CD8-positive, alpha-beta memory T cell (primary cell): ENCODE measurements at places on chromosomes 11 and 22.

DNA sequence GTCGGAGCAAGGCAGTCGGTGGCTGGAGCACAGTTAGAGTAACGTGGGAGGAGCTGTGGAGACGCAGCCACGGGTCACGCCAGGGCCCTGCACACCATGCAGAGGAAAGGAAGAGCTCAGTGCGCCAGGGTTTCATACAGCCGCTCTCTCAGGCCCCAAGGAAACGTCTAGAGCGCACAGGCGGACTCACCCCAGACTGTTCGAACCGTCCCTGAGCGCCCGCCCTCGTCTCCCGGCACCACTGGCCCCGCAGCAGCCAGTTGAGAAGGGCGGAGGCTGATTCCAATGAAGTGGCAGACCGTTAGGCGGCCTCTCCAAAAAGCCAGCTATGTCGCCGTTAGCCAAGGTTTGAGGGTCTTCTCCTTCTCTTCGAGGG lies 483 bp upstream of the HYLS1 start:
- peak; percentile 62 for DNase-seq

GRCh38 chr11:69865707-69866106 lies 46.5 kb upstream of the FGF3 start:
- no peak for DNase-seq

GRCh38 chr11:120125024-120125423 lies 12.9 kb downstream of the TRIM29 start:
- no peak for DNase-seq

- no peak for DNase-seq
Measured at GRCh38 chr11:6604790-6605189, 1.2 kb downstream of the ILK start.

- DNase-seq, result no peak
Measured at GRCh38 chr22:43535336-43535735, 123.5 kb downstream of the MPPED1 start.

DNA sequence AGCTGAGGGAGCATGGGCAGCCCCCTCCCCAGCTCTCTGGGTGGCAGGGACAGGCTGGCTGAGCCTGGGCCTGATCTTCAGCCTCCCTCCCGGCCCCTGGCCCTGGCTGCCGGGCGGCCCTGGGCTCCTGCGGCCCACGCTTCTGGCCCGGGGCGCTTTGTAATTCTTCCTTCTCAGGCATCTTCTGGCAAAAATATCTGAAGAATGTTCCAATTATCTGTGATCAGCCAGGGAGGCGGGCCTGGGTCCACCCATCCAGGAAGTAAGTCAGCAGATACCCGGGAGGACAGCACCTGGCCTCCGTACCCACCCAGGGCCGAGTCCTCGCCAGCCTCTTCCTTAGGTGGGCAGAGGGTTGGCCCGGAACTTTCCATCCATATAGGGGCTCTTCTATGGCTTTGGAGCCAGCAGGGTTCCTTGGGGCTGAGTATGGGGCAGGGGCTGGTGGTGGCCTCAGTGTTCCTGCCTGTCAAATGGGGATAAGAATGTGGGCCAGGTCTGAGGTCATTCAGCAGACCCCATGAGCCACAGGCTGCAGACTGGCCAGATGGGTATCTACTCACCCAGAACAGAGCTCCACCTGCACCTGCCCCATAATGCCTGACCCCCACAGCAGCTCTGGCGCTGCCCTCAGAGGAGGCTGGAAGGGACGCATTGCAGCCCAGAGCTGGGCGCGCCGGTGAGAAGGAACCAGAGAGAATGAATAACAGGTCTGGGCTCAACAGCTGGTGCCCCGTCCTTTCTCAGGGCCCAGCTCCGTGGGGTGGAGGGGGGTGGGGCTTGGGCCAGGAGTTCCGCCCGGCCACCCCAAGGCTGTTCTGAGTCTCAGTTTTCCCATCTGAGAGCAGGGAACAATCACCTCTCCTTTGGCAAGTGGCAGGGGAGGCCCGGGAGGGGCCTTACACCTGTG lies 16.2 kb downstream of the WNT7B start:
- DNase-seq, result no peak

GRCh38 chr11:44752713-44753112 lies 26.0 kb downstream of the TSPAN18 start:
- DNase-seq, result no peak

DNA sequence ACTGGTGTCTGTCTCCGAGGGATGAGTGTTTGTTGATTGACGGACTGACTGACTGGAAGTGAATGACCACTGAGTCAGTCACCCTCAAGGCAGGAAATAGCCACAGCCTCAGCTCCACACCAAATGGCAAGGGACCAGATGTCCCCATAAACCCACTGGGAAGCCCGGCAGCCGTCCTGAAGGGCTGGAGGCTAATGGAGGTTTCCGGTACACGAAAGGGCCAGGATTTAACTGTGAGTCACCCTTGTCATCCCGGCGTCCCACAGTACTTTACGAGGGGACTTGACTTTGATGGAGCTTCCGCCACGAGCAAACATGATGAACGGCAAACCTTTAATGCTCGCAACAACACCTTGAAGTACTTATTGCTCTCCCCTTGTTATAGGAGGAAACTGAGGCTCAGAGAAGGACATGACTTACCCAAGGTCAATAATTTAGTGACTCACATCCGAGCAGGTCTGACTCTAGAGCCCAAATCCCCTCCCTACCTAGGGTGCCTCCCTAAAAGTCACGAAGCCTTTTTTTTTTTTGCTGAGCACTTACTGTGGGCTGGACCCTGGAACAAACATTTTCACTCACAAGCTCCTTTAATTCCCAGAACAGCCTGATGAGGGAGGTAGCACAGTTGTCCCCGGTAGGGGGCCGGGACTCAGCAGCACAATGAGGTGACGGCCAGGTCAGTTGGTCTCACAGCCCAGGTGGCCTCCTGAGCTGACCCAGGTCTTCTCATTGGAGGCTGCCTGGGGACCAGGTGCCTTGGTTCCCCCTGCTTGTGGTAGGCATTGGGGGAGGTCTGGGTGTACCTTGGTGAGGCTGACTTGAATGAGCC lies 25.2 kb upstream of the GCAT start:
- no peak for DNase-seq

DNA sequence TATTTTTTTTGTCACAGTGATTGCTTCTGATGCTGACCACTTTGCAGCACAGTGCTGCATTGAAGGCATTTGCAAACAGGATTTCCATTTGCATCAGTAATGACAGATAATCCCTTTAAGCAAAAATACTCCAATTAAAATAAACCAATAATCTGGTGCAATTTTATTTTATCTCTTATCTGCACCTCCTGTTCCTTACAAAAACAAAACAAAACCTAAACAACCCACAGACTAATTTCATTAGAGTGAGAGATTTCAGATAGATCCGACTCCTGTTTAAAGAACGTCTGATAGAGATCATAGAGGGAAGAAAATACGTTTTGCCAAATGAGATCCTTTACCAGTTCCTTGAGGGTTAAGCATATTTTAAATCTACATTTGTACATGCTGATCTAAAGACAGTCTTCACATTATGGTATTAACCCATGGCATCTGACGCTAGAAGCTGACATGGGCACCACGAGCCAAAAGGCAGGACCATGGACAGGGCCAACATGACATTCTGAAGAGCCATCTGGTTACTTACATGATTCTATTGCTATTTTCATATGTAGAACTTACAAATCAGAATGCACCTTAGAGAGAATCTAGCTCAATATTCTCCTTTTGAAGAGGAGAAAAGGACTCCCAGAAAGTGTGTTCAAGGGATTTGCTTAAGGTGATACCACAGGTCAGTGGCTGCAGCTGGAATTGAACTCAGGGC lies 286.2 kb upstream of the NARS2 start:
- no peak for DNase-seq

GRCh38 chr11:17714870-17715269 lies 4.5 kb upstream of the MYOD1 start:
- DNase-seq, result no peak

GRCh38 chr11:132131047-132131446 lies 760.6 kb downstream of the NTM start:
- DNase-seq, result no peak

GRCh38 chr11:69000391-69000790 lies 12.7 kb downstream of the MRGPRF start:
- DNase-seq, result no peak

- no peak for DNase-seq
Measured at GRCh38 chr11:11882539-11882938, 40.8 kb downstream of the USP47 start.

DNA sequence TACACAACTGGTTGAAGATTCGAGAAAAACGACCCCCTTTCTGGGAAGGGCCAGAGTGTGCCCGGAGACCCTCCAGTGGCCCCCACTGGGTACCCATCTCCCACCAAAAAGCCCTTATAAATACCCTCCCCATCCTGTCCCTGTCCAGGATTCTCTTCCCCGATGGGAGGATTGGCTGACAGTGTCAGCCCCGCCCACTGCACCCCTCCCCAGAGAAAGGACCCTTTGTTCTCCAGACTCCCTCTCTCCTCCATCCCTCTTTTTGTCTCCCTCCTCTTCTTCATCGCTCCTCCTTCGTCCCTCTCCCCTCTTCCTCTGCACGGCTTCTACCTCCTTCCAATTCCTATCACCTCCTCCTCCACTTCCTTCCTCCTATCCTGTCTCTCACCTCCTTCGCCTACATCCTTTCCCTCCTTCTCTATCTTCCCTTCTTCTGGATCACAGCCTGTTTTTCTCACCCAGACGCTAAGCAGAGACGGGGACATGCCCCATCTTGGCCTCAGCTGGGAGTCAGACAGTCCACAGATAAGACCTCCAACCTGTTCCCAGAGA lies 13.3 kb upstream of the MEN1 start:
- no peak for DNase-seq

GRCh38 chr11:66346476-66347424 lies 679 bp downstream of the B4GAT1 start:
- DNase-seq, result no peak

GRCh38 chr11:74443071-74443864 lies 24.1 kb downstream of the KCNE3 start:
- no peak for DNase-seq

DNA sequence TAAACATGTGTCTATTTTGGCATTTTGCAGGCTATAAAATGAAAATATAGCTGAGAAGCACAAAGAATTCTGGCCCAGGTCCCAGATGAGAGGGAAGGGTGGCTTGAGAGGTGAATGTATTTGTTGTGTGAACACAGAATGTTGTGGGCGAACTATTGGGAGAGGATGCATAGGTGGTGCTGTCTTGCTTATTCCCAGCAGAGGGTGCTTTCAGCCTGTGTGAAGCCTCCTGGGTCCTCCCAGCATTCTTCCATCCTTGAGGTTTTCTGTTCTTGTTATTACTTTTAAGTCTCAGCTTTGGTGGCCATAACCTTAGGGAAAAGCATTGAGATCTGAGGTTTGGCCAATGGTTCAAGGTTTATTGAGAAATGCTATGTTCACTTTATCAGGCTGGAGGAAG lies 108.7 kb upstream of the SNX19 start:
- no peak for DNase-seq

DNA sequence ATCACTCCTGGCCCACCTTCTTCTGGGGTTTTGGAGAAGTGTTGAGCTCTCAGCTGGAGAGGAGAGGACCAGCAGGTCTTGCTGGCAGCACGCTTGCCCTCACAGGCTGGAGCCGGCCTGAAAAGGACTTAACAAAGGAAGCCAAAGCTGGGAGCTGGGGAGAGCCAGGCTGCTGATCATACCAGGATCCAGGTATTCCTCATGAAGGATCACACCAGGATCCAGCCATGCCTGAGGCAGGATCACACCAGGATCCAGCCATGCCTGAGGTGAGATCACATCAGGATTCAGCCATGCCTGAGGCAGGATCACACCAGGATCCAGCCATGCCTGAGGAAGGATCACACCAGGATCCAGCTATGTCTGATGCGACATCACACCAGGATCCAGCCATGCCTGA lies 17.0 kb downstream of the MRGPRD start:
- DNase-seq, result no peak

- DNase-seq, result no peak
Measured at GRCh38 chr22:37171662-37172061, 16.4 kb downstream of the C1QTNF6 start.

DNA sequence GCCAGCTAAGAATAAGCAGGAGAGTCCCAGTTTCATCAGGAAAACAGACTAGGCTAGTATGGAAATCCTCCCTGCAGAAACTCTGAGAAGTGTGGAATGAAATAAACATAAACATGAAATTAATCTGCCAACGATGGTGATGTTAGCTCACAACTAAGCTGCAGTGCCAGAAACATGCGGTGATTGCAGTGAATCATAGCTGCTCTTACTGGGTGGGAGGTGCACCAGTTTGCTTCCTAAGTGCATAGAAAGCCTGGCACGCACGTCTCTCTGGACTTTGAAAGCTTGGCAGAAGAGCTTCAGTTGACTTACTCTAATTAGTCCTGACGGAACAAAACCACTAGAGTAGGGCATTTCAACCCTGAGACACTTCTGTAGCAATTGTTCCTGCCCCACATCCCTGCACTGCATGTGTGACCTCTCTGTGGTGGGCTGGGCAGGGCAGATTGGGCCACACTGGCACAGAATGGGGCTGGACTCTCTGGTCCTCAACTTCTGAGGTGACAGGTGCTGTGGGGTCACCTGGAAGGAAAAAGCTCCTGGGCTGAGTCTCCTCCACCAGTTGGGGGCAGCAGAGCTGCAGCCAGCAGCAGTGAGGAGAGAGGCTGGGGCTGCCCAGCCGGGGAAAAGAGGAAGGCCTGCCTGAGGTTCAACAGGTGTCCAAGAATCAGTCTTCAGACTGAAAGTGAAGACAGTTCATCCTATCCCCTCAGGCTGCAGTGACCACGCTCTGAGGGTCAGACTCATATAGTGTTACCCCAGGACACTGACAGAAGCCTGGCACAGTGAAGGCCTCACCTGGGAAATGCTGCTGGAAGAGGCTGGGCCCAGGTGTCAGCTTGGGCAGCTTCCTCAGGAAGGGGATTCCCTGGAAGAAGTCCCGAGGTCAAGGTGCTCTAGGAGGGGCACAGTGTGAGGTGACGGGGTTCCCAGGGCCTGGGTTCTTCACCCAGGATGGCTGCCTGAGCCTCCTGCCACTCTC lies 40.5 kb downstream of the GGTLC2 start:
- DNase-seq, result no peak

DNA sequence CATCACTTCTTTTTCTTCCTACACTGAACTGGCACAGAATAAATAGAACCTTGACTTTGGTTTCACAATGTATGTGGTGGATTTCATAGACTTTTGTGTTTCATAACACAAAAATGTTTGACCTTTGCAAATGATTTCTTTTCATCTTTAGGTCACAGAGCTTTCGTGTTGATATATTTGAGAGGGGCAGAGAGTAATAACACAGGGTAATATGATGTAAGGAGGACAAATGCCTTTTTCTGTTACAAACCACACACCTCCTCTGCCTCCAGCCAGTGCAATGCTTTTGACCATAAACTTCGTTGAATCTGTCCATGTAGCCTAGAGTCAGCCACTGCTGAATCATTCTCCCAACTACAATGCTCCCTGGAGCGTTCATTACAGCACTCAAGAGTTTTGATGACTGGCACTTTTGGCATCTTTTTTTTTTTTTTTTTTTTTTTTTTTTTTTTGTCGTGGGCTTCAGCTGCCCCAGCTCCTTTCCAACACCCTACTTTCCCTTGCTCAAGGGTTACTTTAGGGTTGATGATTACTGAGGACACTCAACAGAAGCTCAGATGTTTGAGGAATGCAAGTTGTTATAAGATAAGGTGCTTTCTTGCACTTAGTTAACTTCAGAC lies 11.4 kb upstream of the CAT start:
- DNase-seq, result no peak

DNA sequence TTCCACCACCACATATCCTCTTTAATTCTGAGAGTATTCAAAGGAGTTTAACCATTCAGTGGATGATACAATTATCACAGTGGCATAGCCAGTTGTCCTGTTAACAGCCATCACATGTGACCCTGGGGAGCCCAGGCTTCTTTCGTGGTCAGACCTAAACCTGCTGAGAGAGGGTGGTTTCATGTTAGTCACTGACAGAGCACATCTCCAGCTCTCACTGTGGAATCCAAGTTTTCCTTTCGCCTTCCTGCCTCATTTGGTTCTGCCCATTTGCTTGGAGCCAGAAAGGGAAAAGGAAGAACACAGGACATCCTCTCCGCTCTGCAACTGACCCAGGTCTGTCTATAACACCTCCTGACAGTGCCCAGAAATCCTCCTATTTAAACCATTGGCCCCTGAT lies 60.4 kb downstream of the MCHR1 start:
- no peak for DNase-seq
